ENCODE measurements at places on chromosomes 2 and 18.

DNA sequence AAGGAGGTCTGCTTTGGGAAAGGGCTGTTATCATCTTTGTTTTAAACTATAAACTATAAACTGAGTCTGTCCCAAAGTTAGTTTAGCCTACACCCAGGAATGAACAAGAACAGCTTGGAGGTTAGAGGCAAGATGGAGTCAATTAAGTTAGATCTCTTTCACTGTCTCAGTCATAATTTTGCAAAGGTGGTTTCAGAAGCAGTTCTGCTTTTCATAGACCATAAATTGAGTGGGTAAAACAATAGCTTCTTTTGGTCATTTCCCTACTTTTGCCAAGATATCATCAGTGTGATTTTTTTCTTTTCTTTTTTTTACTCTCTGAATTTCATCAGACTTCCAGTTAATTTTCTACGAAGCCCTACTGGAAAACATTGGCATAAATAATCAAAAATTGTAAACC, 117.0 kb downstream of the AP1S3 start:
- no peak for DNase-seq

- DNase-seq, result no peak
Measured at GRCh38 chr18:69872661-69873060, 75.0 kb downstream of the CD226 start.

- DNase-seq, result no peak
Measured at GRCh38 chr2:124339709-124340108, 314.6 kb downstream of the CNTNAP5 start.

GRCh38 chr2:187338679-187339121, 109.4 kb downstream of the CALCRL start:
- DNase-seq, result no peak

All from activated CD8-positive, alpha-beta memory T cell treated with anti-CD3 and anti-CD28 coated beads for 48 hours (primary cell).